CD4-positive, CD25-positive, alpha-beta regulatory T cell (primary cell): ENCODE measurements at places on chromosomes 3 and 15. TPM values are rescaled to one million over a fixed set of nuclear protein-coding genes. Genes with fewer than 3 reads are reported as not detected.

Gene NR2E3
- total RNA-seq, result not detected

Gene PLA2G4B
- total RNA-seq, result 30.1 TPM

Gene ADAMTS9
- 0.12 TPM for total RNA-seq

Gene A4GNT
- total RNA-seq, result not detected

Gene GOLGA8T
- total RNA-seq, result not detected

Gene C3orf22
- not detected for total RNA-seq

Gene TIPIN
- 6.0 TPM for total RNA-seq

Gene LXN
- total RNA-seq, result 6.6 TPM

Gene GDPGP1
- 3.3 TPM for total RNA-seq

Gene HYAL3
- total RNA-seq, result 2.4 TPM

Gene PAK6
- not detected for total RNA-seq

DNA sequence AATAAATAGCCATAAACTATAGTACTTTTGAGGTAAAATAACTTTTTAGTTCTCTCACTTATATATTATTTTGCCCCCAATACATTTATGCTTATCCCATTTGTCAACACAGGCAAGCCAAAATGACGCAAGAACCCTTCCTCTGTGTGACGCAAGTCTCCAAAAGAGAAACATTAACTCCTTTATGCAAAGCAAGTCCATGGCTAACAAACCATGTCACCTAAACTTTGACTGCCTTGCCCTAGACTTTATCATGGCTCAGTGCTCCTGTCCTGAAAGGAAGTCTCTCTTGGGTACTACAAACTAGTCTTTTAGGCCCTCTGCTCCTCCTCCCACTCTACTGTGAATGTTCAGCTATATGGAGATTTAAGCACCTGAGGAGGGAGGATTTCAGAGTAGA is 230.5 kb downstream of the UNC13C start:
- DNase-seq, result no peak

DNA sequence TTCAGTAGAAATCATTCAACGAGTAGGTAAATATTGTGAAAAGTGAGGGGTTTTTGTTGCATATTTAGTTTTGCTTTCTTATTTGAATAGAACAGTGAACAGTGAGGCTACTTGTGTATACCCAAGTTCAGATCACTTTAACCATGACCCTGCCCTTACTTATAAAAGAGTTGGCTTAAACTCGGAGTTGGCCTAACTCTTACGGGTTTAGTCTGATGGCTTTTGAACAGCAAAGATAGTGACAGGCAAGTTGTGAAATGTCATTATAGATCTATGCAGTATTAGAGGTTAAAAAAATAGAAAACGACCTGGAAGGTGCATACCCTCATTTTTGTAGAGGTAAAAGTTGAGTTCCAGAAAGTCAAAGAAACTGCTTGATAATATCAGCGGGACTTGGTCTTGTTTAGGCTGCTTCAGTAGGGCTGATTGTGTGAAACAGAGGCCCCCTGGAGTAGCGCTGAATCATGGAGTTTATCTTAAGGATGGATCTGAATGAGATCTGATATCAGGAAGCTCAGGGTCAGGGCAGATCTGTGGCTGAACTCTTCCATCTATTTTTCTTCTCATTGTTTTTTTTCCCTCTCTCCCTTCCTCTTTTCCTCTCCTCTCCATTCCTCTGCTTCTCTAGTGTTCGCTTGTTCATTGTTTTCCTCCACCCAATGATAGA is 359.8 kb downstream of the LPP start:
- no peak for DNase-seq

DNA sequence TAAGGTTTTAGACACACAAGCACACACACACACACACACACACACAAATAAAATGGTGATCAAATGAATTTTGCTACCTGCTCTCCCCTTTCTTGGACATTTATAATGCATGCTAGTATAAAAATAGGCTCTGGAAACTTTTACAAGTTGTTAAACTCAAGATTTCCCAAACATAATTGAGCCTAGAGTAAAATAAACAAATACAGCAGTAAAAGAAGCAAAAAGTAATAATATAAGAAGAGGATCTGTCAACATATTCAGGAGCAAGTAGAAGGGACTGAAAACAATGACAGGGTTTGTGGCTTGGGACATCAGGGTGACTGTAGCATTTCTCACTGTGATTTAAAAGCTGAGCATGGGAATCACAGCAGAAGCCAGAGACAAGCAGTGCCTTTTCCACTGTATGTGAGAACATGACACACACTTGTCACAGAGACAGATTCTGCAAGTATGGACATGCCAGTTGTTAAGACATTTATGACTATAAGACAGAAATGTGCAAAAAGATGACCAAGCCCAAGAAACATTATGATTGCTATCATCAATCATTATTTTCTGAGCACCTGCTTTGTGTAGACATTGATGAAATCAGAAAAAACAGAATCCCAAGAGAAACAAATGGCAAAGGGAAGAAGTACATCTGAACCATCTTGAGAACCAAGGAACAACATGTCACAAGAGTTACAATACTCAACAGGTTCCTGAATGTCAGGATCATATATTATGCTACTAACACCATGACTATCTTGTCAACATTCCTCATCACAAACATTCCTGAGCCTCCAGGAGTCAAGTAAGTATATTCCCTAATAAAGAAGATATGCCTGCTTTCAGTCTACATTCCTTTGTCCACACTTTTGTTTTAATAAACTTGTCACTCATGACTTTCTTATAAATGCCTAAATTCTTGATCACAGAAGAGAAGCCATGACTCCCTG is 7.1 kb downstream of the THRB start:
- no peak for DNase-seq

DNA sequence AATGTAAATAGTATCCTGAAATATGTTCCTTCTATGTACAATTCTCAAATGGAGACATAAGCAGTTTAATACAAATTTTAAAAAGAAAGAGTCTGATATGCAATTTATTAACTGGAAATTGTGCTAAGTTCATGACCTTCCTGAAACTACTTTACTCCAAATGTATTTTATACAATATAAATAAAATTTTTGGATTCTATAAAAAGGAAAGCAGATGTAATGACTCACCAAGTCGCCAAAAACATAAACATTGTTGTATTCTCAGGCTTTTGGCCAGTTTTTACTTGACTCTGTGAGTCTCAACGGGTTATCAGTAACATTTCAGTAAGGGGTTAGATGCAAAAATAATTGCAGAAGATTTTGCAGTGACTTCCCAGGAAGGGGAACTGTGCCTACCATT is 948.2 kb downstream of the EPHA3 start:
- no peak for DNase-seq

DNA sequence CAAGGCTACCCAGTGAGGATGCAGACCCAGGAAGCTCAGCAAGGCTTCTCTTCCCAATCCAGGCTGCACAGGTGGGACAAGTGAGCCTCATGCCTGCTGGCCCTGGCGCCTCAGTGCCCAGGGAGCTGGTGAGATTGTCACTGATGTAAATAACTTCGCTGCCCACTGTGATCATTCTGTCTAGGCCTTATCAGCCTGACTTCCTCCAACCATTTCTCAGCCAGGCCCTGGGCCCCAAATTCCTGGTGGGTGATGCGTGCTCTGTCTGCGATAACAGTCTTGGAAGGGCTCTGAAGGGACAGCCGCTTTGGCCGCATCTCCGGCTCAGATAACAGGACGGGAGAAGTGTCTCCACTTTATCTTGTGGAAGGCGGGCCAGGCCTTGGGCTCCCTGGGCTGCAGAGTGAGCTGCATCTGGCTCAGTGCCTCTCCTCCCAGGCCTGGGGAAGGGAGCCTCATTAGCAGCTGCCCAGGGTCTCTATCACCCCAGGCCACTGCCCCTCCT is 2.2 kb upstream of the FBLN2 start:
- DNase-seq, result no peak

GRCh38 chr3:128824132-128824850 is 55.1 kb upstream of the ACAD9 start:
- no peak for DNase-seq

GRCh38 chr3:9951962-9952805 is at the start of gene PRRT3:
PRRT3 (minus strand) TSS chr3:9952408; CDS start chr3:9950115, 2,293 bp downstream.
- DNase-seq, result peak; percentile 57

DNA sequence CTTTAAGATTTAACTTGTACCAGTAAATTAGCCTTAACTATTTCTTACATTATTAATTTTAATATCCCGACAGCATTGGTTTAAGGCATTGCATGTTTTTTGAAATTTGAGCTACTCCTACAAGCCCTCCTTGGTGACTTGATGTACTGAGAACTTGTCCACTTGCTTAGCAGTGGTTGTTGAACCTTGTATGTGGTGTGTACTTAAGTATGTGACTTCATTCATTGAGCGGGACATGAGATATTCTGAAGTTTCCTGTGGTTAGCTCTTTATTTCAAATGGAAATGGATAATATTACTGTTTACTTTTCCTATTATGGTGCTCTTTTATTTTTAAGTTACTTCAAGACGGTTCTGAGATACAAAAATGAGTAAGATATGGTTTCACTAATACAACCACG is 3.6 kb upstream of the COL6A5 start:
- DNase-seq, result no peak

DNA sequence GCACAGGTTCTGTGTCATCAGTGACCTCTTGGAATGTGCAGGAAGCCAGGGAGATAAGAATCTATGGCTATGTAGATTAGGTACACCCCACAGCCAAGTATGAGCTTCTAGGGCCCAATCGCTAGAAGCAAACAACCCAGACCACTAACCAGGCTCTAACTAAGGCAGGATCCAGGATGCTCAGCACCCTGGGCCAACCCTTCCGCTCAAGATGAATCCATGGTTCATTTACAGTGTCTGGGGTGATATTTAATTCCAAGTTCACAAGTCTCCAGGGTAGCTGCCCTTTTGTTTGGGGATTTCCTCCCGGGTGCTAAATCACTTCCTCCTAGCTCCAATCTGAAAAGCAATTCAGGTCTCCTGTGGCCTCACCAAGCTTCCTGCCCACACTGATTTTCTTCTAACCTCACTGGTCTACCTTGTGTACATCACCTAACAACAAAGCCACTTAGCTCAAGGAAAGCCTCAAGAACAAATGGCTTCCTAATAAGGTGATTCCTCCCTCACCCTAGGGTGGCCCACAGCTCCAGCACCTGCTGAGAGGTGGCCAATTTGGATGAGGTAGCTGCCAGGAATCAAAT is 2.4 kb downstream of the EHD4 start:
- peak; percentile 14 for DNase-seq

DNA sequence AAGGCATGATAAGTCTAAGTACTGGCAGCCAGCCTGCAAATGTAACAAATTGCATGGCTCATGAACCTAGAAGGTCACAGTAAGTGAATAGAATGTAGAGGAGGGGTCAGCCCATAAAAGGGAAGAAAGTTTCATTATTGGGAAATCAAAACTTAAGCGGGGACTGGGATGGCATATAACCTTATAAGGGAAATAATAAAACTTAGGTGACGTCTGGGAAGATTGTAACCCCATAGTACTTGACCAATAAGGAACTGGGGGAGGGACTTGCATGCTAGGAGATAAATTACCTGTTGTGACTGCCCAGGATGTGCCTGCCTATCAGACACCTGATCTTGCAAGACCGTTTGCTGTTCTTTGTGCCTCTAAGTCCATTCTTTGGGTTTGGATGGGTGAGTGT is 28.1 kb upstream of the MCTP2 start:
- DNase-seq, result no peak

GRCh38 chr3:50714946-50715345 is 40.2 kb downstream of the DOCK3 start:
- DNase-seq, result no peak

- no peak for DNase-seq
Measured at GRCh38 chr3:197795200-197795599, 4.1 kb downstream of the LRCH3 start.

DNA sequence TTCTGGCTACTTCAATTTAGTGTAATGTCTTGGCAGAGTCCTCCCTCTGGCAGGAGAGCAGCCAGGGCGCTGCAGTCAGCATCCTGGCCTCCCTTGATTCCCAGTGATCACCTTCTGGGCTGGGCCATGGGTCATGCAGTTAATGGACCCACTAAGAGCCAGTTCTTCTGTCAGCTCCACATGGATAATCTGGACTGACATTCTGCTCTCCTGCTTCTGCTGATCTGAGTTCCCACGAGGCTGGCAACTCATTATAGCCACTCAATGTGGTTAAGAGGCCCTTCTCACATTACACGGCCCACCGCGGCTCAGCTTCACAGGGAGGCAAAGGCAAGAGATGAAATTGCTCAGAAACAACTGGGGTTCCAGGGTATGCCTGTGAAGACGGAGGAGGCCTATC is 94.0 kb downstream of the WDR76 start:
- no peak for DNase-seq

- no peak for DNase-seq
Measured at GRCh38 chr3:70981231-70981880, 602.2 kb downstream of the FOXP1 start.

DNA sequence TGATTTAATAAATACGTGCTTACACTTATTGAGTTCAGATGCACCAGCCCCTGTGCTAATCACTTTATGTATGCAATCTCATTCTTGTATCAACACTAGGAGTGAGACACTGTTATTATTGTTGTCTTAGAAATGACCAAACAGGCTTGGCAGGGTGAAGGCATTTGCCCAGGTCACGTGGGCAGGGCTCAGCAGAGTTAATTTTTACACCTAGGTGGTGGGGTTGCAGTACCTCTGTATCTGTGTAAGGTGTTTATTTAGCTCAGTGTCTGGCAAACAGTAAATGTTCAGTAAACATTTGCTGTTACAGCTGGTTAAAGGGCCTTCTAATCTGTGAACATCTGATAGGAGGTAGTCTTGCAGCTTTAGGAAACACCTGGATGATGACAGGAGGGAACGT is 200.0 kb downstream of the CACNA2D3 start:
- no peak for DNase-seq

DNA sequence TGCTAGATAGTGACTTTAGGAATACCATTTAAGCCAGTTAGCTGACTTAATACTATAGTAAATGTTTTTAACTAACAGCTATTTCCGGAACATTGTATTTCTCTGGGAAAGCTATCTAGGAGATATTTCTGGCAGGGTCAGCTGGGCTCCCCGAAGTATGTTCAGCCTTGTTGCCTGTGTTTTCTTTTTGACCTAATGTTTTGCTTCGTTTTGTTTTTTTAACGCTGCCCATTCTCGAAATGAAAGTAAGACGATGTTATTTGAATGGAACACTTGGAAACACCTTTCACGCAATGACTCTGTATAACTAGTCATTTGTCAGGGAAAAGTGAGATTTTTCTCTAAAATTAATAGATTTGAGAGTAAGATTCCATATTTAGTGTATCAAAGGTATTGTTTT is 702.9 kb upstream of the NAALADL2 start:
- no peak for DNase-seq

- DNase-seq, result no peak
Measured at GRCh38 chr3:56806407-56806806, 4.7 kb upstream of the ARHGEF3 start.

- peak; percentile 20 for DNase-seq
Measured at GRCh38 chr3:150830094-150830681, 67.2 kb upstream of the SIAH2 start.

GRCh38 chr3:46668591-46668990 is 24.9 kb downstream of the ALS2CL start:
- no peak for DNase-seq

- DNase-seq, result no peak
Measured at GRCh38 chr3:120101624-120102023, 7.4 kb upstream of the GSK3B start.
